ENCODE measurements at places on chromosomes 1 and 21.

- DNase-seq: no peak
Observed at GRCh38 chr1:198622001-198622400, 16.8 kb upstream of the PTPRC start.

- no peak for DNase-seq
Observed at GRCh38 chr1:155205035-155205434, 2.7 kb downstream of the THBS3 start.

- no peak for DNase-seq
Observed at GRCh38 chr1:90729504-90730242, 12.6 kb upstream of the BARHL2 start.

DNA sequence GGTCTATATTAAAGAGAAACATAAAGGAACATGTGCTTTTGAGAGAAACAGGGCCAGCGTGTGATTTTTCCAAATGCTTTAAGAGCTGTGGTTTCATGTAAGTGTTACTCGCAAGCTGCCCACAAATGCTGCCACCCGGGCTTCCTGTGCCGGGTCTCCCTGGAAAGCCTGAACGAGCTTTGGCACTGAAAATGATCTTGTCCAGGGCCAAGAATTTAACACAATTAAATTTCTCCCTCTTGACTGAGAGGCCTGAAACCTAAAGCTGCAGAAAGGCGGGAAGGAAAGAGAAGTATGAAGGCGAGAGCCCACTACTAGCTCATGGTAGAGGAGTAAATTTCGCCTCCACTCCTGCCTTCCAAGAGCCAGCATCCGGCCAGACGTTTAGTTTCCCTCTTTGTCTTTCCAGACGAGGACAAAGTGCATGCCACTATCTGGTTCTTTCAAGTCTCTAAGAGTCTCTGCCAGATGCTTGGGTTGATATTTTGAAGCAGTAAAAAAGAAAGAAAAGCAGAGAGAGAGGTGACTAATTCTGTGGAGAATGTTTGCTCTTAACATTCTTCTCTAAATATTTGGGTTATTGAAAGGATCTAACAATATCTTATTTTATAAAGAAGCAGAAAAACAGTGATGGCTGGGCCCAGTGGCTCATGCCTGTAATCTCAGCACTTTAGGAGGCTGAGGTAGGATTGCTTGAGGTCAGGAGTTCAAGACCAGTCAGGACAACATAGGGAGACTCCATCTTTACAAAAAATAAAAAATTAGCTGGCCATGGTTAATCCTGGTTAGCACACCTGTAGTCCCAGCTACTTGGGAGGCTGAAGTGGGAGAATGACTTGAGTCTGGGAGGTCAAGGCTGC, 100.0 kb upstream of the HNRNPU start:
- peak; percentile 2 for DNase-seq

DNA sequence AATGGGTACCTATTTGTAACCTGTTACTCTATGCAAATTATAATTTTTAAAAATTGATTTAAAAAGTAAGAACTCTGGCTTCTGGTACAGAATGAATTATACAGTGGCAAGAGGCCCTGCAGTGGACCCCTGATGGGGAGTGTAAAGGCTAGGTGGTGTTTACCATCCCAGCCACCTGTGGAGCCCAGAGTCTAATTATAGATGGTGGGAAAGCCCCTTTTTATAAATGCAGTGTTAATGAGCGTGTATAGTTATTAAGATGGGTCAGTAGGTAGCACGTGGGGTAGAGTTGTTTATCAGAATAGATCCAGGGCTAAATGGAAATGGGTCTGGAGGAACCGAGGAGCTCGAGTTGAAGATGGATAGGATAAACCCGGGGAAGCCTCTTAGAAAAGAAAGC, 13.9 kb upstream of the PRELP start:
- DNase-seq: no peak

- DNase-seq: no peak
Observed at GRCh38 chr1:58451560-58452191, 94.8 kb downstream of the OMA1 start.

Measured in CD4-positive, alpha-beta T cell treated with Interleukin-6 at 100 ng/mL for 8 hours (primary cell).